A549 treated with DMSO at 1 μM for 4 hours (cell line): ENCODE measurements at places on chromosomes 13 and 19. TPM values are rescaled to one million over a fixed set of nuclear protein-coding genes. Genes with fewer than 3 reads are reported as not detected.

The TEX101 gene
- not detected in 5 replicates for total RNA-seq

The RASA3 gene
- 11.8 to 14.3 TPM (median 13.8 TPM) in 5 replicates for total RNA-seq

The KIRREL2 gene
- 0.44 to 0.74 TPM (median 0.58 TPM) in 5 replicates for total RNA-seq

The PLVAP gene
- not detected in 5 replicates for total RNA-seq

The PTH2 gene
- total RNA-seq, result not detected in 5 replicates

The CRX gene
- total RNA-seq, result not detected in 5 replicates

The CGB8 gene
- 3.5 to 6.0 TPM (median 4.8 TPM) in 5 replicates for total RNA-seq

The POU2F2 gene
- 0.33 to 0.63 TPM (median 0.46 TPM) in 5 replicates for total RNA-seq

The MBOAT7 gene
- 125 to 191 TPM (median 159 TPM) in 5 replicates for total RNA-seq

The PSG4 gene
- total RNA-seq, result 0.47 to 1.2 TPM (median 1.1 TPM) in 5 replicates

The LILRA1 gene
- total RNA-seq, result not detected in 5 replicates

The ZNF780B gene
- total RNA-seq, result 4.5 to 7.9 TPM (median 6.9 TPM) in 5 replicates

The IGFL3 gene
- total RNA-seq, result 0.17 to 0.53 TPM (median 0.23 TPM) in 4 of 5 replicates, not detected in the other

The ZFP82 gene
- 1.8 to 2.5 TPM (median 1.9 TPM) in 5 replicates for total RNA-seq

The SMIM44 gene
- not detected in 5 replicates for total RNA-seq

The ZNF835 gene
- not detected in 5 replicates for total RNA-seq
